Renal cortex interstitium (tissue), 15 donors: ENCODE measurements at places on chromosomes 2 and 18.

DNA sequence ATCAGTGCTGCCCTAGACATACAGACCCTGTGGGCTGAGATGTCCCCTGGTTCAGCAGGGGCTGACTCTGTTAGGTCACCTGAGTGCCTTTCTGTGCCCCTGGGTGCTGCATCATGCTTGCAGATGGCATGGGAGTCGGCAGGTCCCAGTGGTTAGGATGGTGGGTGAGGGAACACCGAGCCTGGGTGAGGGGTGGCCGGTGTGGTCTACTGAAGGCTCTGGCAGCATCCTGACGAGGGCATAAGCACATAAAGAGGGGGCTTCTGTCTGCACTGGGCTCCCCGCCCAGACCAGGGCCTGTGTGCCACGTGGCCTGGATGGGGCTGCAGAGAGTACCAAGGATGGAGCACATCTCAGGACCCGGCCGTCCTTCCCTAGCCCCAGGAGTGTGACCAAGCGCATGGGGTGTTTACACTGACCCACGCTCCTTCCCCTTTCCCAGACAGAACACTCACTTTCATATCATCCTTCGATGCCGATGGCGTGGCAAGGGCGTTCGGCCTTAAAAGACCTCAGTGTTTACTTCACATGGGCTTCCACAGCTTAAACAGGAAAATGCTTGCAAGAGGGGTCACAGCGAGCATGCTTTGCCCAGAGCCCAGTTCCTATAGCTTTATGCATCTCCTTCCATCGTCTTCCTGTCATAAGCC, 115.1 kb downstream of the STPG4 start:
- DNase-seq = no peak

- no peak for DNase-seq
Measured at GRCh38 chr18:48555465-48555995, 16.7 kb downstream of the CTIF start.

DNA sequence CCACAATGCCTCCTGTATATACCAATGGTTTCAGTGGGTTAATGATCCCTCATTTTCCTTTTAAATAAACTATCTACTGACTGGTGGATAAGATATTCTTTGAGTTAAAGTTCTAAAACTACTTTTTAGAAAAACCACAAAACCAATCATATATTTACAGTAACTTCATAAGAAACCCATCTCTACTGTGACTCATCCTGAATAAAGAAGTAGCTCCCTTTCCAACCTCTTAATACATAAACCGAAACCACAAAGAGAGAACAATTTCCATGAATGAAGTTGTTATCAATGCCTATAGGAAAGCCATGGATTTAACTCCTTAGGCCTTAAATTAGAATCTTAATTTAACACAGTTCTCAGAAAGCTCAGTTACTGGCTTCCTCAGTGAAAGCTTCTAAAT, 227.0 kb upstream of the SMAD7 start:
- no peak for DNase-seq

DNA sequence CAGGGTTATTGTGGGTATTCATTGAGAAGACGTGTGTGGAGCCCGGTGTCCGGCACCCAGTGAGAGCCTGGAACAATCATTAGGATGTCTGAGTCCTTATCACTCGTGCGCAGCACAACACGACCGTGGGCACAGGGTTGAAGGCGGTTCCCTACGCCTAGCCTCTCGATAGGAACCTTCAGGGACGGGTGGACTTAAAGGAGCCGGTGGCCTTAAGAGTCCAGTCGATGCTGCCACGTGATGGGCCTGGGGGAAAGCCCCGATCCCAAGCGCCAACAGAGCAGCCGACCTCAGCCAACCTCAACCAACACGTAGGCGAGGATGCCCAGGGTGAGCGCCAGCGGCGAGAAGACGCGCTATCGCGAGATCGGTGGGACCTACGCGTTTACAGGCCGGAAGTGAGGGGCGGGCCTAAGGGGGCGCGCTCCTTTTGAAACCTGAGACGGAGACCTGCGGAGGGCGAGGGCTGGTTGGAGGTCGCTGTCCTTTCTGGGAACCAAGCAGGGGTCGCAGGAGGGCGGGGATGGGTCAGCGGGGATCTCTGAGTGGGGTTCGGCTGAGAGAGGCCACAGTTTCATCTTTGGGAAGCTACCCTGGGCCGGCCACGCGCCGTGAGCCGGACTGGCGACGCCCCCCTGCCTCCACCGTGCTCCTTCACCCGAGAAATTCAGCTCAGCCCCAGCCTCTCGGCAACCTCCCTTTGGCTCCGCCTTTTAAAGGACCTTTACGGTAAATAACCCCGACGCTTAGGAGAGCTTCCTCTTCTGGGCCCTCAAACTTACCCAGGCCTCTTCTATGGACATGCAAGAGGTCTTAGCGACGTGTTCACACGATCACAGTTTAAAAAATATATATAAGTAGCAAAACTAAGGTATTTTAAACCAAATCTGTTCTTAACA, 28.3 kb downstream of the WNT10A start:
- peak; percentile 81 for DNase-seq

DNA sequence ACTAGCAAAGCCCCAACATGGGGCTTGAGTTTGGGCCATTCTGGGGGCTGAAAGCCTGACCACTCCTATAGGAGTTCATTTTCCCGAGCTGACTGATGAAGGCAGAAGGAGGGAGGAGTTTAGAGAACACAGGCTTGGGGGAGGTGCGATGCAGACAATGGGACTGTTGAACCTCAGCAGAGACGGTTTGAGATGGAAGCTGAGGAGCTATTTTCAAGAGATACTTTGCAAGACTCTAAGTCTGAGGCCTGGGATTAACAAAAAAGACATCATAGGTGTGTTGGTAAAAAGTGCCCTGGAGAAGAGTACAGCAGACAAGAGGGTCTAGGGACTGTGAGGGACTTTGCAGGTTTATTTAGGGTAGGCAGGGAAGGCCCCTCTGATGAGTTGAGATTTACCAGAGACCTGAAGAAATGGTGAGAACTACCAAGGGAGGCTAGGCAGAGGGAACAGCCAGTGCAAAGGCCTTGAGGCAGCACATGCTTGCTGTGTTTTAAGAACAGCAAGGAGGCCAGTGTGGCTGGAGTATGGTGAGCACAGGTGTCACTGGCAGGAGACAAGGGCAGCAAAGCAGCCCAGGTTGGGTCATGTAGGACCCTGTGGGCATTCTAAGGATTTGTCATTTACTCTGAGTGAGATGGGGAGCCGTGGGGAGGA, 31.6 kb downstream of the PCBP1 start:
- no peak for DNase-seq

GRCh38 chr18:50665519-50665918, 105.6 kb downstream of the MAPK4 start:
- no peak for DNase-seq

GRCh38 chr18:55380589-55380988, 207.4 kb downstream of the TCF4 start:
- no peak for DNase-seq
